ENCODE measurements at places on chromosomes 11 and 22.
A peak's percentile ranks its signal among the peaks of the same experiment; 100 is the strongest.

- no peak for DNase-seq
These were observed 107.1 kb downstream of the OPCML start for GRCh38 chr11:133425245-133425644.

GRCh38 chr22:24416611-24417010 is 10.8 kb upstream of the ADORA2A start:
- DNase-seq: no peak

DNA sequence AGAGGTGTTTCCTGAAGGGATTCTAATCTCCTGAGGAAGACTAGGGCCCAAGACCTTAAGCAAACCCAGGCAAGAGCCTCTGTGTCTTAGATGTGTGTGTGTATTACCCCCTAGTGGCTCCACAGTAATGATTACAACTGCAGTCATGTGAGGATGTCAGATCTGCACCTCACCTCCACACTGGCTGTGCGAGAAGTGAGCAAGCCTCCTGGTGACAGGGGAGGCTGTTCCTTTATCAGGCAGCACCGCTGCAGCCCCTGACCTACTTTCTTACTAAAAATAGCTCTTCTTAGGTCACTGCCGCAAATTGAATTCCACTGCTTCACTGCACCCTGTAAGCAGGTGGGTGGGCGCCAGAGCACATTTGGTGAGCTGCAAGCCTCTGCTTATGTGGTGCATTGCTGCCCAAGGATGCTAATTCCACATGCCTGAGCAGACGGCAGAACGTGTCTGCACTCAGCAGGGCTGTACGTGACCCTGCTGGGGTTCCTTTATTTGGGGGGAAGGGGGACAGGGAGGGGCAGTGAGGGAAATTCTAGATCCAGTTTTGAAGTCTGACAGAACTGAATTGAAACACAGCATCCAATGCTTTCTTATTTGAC is 112.4 kb downstream of the KCNC1 start:
- no peak for DNase-seq

DNA sequence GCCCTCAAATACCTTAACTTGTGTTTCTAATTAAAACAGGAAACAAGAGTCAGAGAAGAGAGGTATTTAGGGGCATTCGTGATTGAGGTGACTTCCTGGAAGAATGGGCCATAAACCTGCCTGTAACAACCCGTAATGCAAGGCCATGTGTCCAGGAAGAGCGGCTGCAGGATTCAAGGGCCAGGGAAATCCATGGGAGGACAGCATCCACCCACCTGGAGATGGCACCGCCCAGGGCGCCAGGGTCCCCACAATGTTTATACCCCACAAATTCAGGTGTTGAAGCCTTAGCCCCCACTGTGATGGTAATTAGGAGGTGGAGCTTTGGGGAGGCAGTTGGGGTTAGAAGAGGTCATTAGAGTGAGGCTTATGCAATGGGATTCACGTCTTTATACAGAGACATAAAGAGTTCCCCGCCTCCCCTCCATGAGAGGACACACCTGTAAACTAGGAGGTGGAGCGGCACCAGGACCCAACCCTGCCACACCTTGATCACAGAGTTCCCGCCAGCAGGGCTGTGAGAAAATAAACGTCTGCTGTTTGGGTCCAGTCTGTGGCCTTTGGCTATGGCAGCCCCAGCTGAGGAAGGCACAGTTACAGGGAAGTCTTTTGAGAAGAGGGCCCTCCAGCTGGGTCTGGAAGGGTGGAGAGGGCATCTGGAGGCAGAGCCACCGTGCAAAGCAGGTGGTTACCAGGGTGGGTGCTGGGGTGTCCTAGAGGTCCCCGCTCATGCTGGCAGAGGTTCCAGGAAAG is 1394.3 kb downstream of the TBC1D22A start:
- no peak for DNase-seq

GRCh38 chr11:62152245-62153086 is 28.7 kb downstream of the INCENP start:
- no peak for DNase-seq

GRCh38 chr11:107157146-107157808 is 139.0 kb upstream of the GUCY1A2 start:
- DNase-seq: no peak

DNA sequence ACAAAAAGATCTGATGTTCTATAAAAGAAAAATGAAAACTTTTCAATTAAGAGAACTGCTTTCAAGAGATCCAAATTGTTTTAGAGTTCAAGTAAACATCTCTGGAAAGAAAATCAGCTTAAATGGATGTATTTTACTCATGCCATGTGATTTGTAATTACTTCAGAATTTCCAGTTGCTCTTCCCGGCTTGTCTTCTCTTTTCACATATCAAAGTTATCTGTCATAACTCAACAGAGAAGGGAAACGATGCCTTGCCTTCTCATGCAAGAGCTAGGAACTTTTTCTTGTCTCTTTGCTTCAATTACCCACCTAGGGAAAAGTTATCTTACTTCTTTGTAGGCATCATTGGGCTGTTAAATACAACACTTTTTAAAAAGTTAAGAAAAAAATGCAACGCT is 255.2 kb upstream of the POU2AF2 start:
- no peak for DNase-seq

DNA sequence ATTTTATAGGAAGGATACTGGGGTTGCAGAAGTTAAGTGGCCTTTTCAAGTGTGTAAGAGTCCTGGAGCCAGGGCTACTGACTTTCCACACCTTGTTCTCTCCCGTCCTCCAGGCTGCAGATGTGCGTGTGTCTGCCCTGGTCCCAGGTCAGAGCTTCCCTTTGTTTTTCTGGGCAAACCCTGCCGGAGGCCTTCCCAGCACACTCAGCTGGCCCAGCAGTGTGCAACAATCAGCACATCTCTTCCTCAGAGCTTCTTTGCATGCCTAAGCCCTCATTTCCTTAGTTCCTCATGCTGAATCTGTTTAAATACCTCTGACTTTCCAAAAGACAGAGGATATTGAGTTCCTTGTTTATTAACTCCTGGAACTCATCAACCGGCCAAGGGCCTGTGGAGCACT is 80.6 kb downstream of the KCNJ1 start:
- no peak for DNase-seq

DNA sequence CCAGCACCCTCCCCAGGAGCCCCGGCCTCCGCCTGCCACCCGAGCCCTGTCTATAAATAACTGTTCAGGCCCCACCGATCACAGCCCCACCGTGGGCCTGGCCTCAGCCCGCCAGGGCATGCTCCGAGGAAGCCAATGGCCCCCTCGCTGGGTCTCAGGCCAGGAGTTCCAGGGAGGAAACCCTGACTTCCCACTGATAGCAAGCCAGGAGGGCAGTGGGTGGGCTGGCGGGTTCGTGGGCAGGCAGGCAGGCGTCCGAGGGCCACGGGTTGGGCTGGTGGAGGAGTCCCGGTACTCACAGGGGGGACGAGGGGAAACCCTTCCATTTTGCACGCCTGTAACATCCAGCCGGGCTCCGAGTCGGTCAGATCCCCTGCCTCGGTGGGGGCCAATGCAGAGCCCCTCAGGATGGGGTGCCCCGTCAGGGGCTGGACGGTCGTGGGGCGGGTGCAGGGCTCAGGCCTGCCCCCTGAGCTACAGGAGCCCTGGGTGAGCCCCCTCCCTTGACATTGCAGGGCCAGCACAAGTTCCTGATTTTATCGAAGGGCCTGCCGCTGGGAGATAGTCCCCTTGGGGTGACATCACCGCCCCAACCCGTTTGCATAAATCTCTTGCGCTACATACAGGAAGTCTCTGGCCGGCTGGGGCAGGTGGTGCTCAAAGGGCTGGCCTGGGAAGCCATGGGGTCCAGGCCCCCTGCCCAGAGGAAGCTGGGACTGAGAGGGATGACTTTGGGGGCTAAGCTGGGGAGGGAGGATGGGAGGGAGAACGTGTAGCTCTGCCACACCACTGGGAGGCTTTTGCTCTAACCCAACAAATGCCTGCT is at the start of gene SPI1:
Gene SPI1 (minus strand): TSS at position 538 of the 826 bp plus-strand sequence. CDS start 194 bp downstream, at position 344.
- DNase-seq: peak; percentile 68

- DNase-seq: peak; percentile 43
These were observed 2.8 kb upstream of the CABP7 start for GRCh38 chr22:29716814-29717545.

- DNase-seq: no peak
These were observed 70.9 kb upstream of the OR5AK2 start for GRCh38 chr11:56917708-56918400.

- no peak for DNase-seq
These were observed 250.6 kb upstream of the PLET1 start for GRCh38 chr11:112511271-112511670.

GRCh38 chr11:69524291-69524882 is 42.9 kb downstream of the LINC01488 start:
- no peak for DNase-seq

DNA sequence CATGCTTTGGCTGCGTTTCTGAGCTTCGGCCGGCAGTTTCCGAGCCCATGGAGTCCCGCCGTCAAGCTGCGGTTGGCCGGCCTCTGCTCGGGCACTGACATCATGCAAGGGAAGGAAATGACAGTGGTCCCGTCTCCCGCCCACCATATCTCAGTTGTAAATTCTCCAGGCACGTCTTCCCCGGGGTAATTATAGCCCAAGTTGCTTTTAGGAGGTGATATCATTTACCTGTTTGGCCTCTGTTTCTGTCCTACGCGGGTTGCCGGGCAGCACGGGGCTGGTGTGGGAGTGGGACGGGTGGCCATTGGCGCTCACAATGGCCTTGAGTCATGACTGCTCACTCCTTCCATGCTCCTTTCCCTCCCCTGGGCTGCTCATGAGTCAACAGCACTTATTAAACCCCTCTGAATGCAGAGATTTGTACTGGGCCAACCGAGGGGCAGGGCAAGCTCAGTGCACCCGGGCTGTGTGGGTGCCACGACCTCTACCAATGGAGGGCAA is 4.2 kb upstream of the ANO1 start:
- no peak for DNase-seq
